Hypothalamus (tissue), 51 donors: ENCODE measurements at places on chromosomes 5 and 9.

DNA sequence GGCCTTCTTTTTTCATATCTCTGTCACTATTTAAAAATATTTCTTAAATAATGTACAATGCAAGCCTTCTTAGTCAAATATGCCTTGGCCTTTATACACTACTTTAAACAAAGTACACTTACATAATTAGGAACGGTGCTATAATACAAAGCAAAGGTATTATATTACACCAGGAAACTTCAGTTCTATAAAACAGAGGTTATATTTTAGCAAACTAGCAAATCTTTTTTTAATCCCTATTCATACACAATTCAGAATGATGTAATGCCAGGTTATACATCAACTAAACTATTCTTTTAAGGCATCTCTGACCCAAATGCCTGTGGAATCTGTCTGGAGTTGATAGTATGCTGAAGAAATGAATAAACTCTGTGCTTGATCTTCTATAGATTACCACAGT, 10.7 kb upstream of the LURAP1L start:
- no peak for DNase-seq

DNA sequence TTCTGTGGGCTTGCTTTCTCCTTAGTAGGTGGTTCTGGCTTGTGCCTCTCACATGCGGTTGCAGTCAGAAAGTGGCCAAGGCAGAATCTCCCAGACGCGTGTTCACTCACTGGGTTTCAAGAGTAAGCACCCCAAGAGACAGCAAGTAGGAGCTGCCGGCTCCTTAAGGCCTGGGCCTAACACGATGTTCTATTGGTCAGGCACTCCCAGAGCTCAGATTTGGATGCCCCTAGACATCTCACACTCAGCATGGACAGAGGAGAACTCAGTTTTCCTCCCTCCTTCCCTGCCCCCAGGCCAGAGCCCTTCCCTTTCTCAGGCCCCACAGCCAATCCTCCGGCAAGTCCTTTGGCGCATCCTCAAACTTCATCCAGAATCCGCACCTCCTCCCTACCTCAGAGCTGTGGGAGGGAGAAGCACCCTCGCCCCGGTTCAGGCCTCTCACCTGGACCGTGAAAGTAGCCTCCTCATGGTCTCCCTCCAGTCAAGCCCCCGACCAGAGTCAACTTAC, 6.5 kb upstream of the CARD19 start:
- DNase-seq, result no peak

DNA sequence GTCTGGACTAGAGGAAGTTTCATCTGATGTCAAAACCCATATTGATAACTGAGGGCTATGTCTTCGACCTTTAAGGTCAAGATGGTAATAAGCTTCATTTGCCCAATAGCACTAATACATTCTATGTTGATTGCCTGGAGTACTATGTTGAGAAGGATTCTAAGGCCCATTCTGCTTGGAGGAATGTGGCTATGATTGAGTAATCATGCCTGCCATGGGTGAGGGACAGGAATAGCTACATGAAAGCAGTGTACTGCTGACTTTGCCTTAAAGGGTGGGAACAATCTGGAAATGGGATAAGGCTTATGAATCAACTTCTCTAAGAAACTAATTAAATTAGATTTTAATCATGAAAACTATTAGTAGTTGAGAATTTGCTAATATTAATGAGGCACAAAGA, 13.6 kb downstream of the NNT start:
- DNase-seq, result no peak

DNA sequence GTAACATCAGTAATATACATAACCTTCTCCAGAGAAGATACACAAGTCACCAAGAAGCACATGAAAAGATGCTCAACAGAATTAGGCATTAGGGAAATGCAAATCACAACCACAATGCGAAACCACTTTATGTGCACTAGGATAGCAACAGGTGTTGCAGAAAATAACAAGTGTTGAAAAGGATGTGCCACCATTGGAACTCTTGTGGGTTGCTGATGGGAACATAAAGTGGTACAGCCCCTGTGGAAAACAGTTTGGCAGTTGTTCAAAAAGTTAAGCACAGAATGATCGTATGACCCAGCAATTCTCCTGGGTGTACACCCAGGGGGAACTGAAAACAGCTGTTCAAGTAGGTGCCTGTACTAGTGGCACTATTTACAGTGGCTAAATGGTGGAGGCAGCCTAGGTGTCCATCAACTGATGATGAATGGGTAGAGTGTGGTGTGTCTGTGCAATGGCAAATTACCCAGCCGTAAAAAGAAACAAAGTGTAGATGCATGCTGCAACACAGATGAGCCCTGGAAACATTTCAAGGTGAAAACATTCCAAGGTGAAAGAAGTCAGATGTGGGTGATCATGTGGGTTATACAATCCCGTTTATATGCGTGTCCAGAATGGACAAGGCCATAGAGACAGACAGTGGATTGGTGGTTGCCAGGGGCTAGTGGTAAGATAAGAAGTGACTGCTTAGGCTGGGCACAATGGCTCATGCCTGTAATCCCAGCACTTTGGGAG, 27.2 kb downstream of the CCDC69 start:
- no peak for DNase-seq

GRCh38 chr9:114282926-114283325, 40.0 kb upstream of the ORM1 start:
- DNase-seq, result no peak

- DNase-seq, result no peak
Measured at GRCh38 chr9:21154018-21154608, 12.3 kb downstream of the IFNA21 start.

DNA sequence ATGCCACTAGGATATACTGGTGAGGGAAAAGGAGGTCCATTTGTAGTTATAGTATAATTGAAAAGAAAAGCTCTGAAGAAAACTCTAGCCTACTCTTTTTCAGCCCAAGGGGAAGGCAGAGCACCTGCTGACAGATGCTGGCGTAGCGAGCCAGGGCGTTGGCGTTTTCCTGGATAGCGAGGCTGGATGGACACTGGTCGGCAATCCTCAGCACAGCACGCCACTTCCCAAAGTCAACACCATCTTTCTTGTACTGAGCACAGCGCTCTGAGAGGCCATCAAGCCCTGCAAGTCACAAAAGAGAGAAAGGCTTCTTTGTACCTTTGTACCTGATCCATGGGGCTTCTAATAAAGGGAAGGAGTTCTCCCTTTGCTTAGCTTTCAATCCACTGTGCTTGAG, 8.2 kb downstream of the ALDOB start:
- no peak for DNase-seq

DNA sequence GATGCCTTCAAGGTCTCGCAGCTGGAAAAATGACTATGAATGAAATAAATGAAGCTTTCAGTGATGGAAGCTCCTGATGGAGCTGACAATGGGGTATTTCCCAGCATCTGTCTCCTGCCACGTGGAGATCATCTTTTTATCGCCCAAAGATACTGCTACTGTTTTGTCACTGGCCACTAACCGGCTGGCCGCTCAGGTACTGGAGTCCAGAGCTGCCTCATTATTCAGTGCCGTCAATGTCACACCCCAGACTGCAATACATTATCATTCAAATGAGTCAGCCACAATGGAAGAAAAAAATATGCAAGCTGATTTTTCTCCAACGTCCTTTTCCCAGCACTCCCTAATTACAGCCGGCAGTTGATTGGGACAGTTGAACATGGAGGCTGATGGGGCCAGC, 280.4 kb downstream of the ZSWIM6 start:
- no peak for DNase-seq

- DNase-seq, result no peak
Measured at GRCh38 chr5:131944702-131945550, 537 bp downstream of the MEIKIN start.

- no peak for DNase-seq
Measured at GRCh38 chr9:76592091-76592973, 133.3 kb downstream of the GCNT1 start.

DNA sequence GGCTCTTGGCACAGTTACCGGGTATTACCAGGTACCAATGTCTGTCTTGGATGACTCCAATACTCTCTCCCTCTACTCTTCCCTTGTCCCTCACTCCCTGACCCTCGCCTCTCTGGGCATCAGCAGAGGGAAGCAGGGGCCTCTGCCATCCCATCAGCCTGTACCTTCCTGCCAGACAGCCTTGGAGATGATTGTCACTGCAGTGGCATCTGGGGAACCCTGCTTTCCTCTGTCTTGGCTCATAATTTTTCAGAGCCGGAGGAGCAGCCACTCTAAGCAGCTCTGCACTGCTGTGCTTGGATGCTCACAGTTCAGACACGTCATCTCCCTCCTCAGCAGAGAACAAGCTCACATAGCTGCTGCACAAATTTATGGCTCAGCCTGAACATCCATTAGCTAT, 274.1 kb downstream of the SMARCA2 start:
- DNase-seq, result no peak

DNA sequence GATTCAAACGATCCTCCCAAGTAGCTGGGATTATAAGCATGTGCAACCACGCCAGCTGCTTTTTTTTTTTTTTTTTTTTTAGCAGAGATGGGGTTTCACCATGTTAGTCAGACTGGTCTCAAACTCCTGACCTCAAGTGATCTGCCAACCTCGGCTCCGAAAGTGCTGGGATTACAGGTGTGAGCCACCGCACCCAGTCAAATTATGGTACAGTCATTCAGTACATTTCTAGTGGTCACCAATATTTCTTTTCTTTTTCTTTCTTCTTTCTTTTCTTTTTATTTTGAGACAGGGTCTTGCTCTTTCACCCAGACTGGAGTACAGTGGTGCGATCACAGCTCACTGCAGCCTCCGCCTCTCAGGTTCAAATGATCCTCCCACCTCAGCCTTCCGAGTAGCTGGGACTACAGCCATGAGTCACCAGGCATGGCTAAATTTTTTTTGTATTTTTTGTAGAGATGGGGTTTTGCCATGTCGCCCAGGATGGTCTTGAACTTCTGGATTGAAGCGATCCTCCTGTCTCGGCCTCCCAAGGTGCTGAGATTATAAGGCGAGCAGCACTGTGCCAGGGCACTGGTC, 25.4 kb upstream of the DCP2 start:
- no peak for DNase-seq

DNA sequence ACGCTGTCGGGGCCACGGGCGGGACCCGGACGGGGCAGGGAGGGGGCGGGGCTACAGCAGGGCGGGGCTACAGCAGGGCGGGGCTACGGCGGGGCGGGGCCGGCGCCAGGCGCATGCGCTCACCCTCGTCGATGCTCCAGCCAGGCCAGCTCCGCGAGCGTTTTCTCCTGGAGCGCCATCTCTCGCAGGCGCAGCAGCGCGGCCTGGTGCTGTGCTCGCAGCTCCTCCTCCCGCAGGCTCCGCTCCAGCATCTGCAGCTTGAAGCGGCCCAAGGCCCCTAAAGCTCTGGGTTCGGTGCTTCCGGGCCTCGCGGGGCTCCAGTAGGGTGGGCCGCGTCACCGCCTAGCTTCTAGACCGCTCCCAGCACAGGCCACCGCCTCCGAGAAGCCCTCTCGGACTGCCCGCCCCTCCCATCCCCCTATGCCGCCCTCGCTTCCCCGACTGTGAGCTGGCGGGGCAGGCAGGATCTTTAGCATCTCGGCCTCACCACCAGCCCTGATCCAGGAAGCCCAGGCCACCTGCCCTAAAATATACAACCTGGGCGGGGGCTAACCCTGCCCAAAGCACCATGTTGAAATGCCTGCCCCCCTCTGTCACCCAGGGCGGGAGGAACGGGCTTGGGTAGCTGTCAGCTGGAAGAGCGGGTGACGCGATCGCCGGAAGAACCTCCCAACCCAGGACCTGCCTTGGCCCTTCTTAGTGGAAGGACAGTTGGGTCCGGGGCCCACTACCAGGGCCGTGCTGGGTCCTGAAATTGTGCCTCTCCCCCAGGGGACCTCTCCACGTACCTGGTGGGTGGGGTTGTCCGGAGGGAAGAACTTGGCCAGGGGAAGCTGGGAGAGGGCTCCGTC, 21.9 kb upstream of the QSOX2 start:
- DNase-seq, result peak; percentile 77

DNA sequence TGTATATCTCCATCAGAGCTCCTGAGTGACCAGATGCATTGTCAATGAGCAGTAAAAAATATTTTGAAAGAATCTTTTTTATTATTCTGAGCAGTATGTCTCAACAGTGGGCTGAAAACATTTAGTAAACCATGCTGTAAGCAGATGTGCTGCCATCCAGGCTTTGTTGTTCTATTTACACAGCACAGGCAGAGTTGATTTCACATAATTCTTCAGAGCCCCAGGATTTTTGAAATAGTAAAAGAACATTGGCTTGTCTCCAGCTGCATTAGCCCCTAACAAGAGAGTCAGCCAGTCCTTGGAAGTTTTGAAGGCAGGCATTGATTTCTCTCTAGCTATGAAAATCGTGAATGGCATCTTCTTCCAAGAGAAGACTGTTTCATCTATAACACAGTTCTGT, 25.2 kb upstream of the ENTREP1 start:
- DNase-seq, result no peak

GRCh38 chr5:120677481-120677880, 213.4 kb downstream of the PRR16 start:
- no peak for DNase-seq

GRCh38 chr5:135343413-135343812, 55.6 kb downstream of the MACROH2A1 start:
- no peak for DNase-seq

- DNase-seq, result no peak
Measured at GRCh38 chr9:112288029-112288428, 45.4 kb downstream of the PTBP3 start.

- no peak for DNase-seq
Measured at GRCh38 chr5:138663009-138663408, 87.8 kb upstream of the HSPA9 start.

- DNase-seq, result no peak
Measured at GRCh38 chr5:140671472-140672125, 1.8 kb downstream of the DND1 start.

DNA sequence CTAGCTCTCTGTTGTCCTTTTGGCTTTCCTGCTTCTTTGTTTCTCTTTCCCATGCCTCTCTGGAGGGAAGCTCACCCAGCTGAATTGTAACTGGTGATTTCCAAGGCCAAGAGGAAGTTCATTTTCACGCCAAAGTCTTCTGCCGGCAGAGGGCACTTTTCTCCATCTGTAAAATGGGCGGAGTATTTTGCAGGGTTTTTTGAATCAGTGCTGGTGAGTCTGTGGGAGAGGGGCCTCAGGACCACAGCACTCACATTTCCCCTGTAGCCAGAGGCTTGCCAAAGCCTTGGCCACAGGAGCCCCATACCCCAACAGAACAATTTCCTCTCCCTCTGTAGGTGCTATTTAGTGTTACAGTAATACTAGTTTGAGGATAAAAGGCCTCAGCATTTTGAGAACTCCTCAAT, 42.3 kb upstream of the MATR3 start:
- DNase-seq, result no peak

- DNase-seq, result no peak
Measured at GRCh38 chr5:30390095-30390494, 803.4 kb upstream of the CDH6 start.

GRCh38 chr5:57316798-57317327, 143.0 kb downstream of the GPBP1 start:
- DNase-seq, result no peak

GRCh38 chr5:10746711-10747110, 14.3 kb downstream of the DAP start:
- DNase-seq, result no peak

- DNase-seq, result no peak
Measured at GRCh38 chr9:31210978-31211570, 1173.4 kb upstream of the ACO1 start.

GRCh38 chr5:14526493-14526892, 55.1 kb upstream of the OTULINL start:
- DNase-seq, result no peak
